ENCODE measurements at places on chromosomes 3 and 15. TPM values are rescaled to one million over a fixed set of nuclear protein-coding genes. Genes with fewer than 3 reads are reported as not detected.

DNA sequence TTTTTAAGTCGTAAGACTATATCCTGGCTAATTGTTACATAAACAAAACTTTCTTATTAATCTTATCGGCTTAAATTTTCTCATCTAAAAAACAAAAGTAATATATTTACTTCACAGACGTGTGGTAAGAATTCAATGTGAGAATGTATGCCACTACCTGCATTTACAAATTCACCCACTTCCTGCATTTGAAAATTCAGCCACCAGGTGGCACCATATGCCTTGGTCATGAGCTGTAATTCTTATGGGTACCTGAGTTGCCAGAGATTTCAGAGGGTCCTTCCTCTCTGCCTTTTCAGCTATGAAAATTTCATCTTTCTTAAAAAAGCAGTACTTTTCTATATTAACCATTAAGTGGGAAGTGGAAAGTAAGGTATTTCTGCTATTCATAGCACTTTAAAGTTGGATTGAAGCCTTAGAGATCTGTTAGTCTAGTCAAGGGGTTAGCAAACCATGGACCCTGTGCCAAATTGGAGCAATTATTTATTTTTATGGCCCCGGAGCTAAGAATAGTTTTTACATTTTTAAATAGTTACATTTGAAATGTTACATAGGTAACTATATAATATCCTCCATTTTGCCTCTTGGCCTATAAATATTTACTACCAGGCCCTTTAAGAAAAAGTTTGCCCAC is 127.8 kb downstream of the HCN4 start:
- no peaks in the 10 kb centered on the region for H3K27me3 ChIP-seq
- no peaks in the 10 kb centered on the region for H3K36me3 ChIP-seq
- no peak overlapping the region for H3K4me3 ChIP-seq
- H3K4me1 ChIP-seq: no peaks in the 10 kb centered on the region
- no peak overlapping the region for H3K27ac ChIP-seq

- H3K36me3 ChIP-seq: no peaks in the 10 kb centered on the region
- no peaks in the 10 kb centered on the region for H3K27me3 ChIP-seq
- H3K4me3 ChIP-seq: no peak overlapping the region
- H3K4me1 ChIP-seq: no peaks in the 10 kb centered on the region
- no peak for DNase-seq
- no peak overlapping the region for H3K27ac ChIP-seq
These were observed 292.0 kb upstream of the SUCLG2 start for GRCh38 chr3:67946436-67946835.

DNA sequence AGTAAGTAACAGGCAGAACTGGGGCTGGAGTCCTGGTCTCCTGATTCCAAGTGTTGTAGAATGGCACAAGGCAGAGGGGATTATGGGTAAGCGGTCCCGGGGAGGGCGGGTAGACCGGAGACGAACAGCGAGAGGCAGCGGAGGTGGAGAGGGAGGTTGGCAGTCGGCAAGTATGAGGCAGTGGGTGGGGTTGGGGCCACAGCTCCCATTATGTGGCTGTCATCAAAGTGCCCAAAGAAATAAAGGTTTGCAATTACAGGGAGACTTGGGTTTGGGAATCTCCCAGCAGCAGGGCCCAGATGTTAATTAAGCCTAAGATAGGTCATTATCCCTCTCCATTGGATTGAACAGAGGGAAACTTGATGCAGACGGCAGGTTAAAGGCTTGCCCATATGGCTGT is 16.9 kb downstream of the FAM43A start:
- H3K4me1 ChIP-seq: no peaks in the 10 kb centered on the region
- H3K27me3 ChIP-seq: no peaks in the 10 kb centered on the region
- no peak for DNase-seq
- no peak overlapping the region for H3K27ac ChIP-seq

DNA sequence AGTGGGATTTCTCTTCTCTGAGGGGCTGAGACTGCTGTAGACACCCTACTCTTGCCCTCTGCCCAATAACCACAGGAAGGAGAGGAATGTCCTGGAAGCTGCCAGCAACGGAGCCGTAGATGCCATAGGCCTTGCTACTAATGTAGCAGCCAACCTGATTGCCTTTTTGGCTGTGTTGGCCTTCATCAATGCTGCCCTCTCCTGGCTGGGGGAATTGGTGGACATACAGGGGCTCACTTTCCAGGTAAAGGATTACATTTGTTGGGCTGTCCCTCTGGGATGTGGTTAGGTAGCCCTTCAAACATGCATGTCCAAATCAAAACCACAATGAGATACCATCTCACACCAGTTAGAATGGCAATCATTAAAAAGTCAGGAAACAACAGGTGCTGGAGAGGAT is 16.1 kb downstream of the SLC28A2 start:
- no peaks in the 10 kb centered on the region for H3K36me3 ChIP-seq
- H3K27ac ChIP-seq: no peak overlapping the region
- no peaks in the 10 kb centered on the region for H3K4me1 ChIP-seq

- H3K27ac ChIP-seq: no peak overlapping the region
- DNase-seq: peak; percentile 37
- no peaks in the 10 kb centered on the region for H3K36me3 ChIP-seq
- peaks cover 9% of the 10 kb centered on the region for H3K4me1 ChIP-seq
- H3K4me3 ChIP-seq: no peak overlapping the region
These were observed 21.1 kb upstream of the GP9 start for GRCh38 chr3:129039271-129040038.

GRCh38 chr3:103388214-103388613 is 953.4 kb downstream of the ZPLD1 start:
- H3K27ac ChIP-seq: no peak overlapping the region
- no peaks in the 10 kb centered on the region for H3K4me1 ChIP-seq
- H3K36me3 ChIP-seq: no peaks in the 10 kb centered on the region

DNA sequence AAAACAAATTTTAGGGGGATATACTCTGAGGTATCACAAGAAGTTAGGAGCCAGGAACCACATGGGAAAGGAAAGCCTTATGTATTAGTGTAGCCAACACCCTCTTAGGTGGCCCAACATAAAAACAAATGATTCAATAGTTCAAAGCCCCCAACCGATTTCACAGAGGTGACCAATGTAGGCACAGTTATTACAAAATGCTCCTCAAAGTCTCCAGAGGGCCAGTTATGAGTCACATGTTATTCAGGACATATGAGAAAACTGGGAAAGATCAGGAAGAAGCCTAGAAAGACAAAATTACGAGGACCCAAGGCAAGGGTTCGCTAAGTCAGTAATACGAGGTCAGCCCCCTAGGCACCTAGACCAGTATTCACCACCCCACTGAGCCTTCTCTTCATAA is 29.9 kb upstream of the FBN1 start:
- no peaks in the 10 kb centered on the region for H3K36me3 ChIP-seq
- no peak for DNase-seq
- no peaks in the 10 kb centered on the region for H3K27me3 ChIP-seq
- H3K4me3 ChIP-seq: no peak overlapping the region

GRCh38 chr15:89852342-89852995 is 37.8 kb upstream of the ANPEP start:
- DNase-seq: no peak
- H3K36me3 ChIP-seq: peaks cover 31% of the 10 kb centered on the region
- H3K27ac ChIP-seq: no peak overlapping the region
- no peaks in the 10 kb centered on the region for H3K4me1 ChIP-seq
- no peaks in the 10 kb centered on the region for H3K27me3 ChIP-seq

- H3K36me3 ChIP-seq: no peaks in the 10 kb centered on the region
- DNase-seq: no peak
- no peaks in the 10 kb centered on the region for H3K27me3 ChIP-seq
- no peak overlapping the region for H3K27ac ChIP-seq
These were observed 29.5 kb downstream of the PLSCR5 start for GRCh38 chr3:146575636-146576035.

Gene TGM5
- not detected for total RNA-seq

Gene GP9
- not detected for total RNA-seq

Gene CCDC39
- total RNA-seq: not detected

Gene LRRC31
- not detected for total RNA-seq

Gene TRIM42
- total RNA-seq: not detected

Measured in T-cell (primary cell).